ENCODE measurements at places on chromosomes 3 and 15. TPM values are rescaled to one million over a fixed set of nuclear protein-coding genes. Genes with fewer than 3 reads are reported as not detected.

Gene SLC22A13
- polyA plus RNA-seq: 0.29 TPM

Gene IQCF5
- not detected for polyA plus RNA-seq

Gene FMN1
- 9.1 TPM for polyA plus RNA-seq

Gene ADCY5
- 0.21 TPM for polyA plus RNA-seq

Gene TLR9
- polyA plus RNA-seq: not detected

Gene DMXL2
- polyA plus RNA-seq: 8.9 TPM

Gene PLA2G4D
- polyA plus RNA-seq: not detected

Gene ECE2
- 0.03 TPM for polyA plus RNA-seq

Gene IL16
- polyA plus RNA-seq: not detected

Gene HIGD2B
- polyA plus RNA-seq: not detected

Gene KCNH8
- polyA plus RNA-seq: 0.15 TPM

Gene C3orf80
- polyA plus RNA-seq: not detected

Gene XCR1
- polyA plus RNA-seq: not detected

Gene ARHGEF26
- polyA plus RNA-seq: 1.2 TPM

Gene SOX14
- polyA plus RNA-seq: not detected

- H3K4me3 ChIP-seq: no peak overlapping the region
- H3K4me1 ChIP-seq: no peaks in the 10 kb centered on the region
- H3K27ac ChIP-seq: no peak overlapping the region
- DNase-seq: no peak
These were observed 13.1 kb upstream of the LRTM1 start for GRCh38 chr3:54940971-54941370.

- H3K4me1 ChIP-seq: peaks cover 5% of the 10 kb centered on the region
- no peaks in the 10 kb centered on the region for H3K36me3 ChIP-seq
- DNase-seq: no peak
- H3K27me3 ChIP-seq: no peaks in the 10 kb centered on the region
These were observed 350.1 kb upstream of the ADAMTS9 start for GRCh38 chr3:65037861-65038260.

GRCh38 chr15:95300958-95301357 lies 1029.5 kb upstream of the NR2F2 start:
- no peaks in the 10 kb centered on the region for H3K4me1 ChIP-seq
- H3K4me3 ChIP-seq: no peak overlapping the region
- H3K27me3 ChIP-seq: no peaks in the 10 kb centered on the region

DNA sequence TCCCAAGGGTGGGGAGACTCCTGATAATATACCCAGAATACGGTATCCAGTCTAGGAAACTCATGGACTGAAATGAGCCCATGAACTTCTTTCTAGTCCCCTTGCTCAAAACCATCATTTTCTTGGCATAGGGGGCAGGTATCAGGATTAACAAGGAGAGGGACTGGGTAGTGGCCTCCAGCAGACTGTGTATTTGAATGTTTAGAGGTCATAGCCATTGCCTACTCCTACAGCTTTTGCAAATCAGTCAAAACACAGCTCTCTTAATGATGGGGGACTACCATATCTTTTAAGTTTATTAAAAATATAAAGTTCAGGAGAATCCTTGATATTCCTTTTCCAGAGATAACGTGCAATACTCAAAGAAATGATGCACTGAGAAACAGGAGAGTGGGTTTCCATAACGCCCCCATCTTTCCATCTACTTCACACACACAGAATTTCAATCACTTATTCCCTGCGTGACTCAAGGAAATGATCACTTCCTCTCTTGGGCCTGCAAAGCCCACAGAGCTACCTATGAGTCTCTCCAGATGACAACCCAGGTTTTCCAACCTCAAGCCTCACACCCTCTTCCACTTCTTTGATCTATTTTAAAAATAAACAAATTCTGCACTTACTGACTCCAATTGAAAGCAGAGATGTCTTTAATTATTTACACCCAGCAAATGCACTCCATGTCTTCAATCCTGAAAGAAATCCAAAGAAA lies 584.0 kb upstream of the LMCD1 start:
- no peak for DNase-seq
- H3K36me3 ChIP-seq: no peaks in the 10 kb centered on the region

GRCh38 chr3:138173769-138174420 lies 826 bp downstream of the DBR1 start:
- peaks cover 19% of the 10 kb centered on the region for H3K36me3 ChIP-seq
- H3K27me3 ChIP-seq: no peaks in the 10 kb centered on the region
- H3K4me3 ChIP-seq: peak overlapping the region; percentile 58

- H3K36me3 ChIP-seq: no peaks in the 10 kb centered on the region
- peaks cover 14% of the 10 kb centered on the region for H3K4me1 ChIP-seq
- no peak for DNase-seq
- no peak overlapping the region for H3K4me3 ChIP-seq
These were observed 283.9 kb upstream of the THBS1 start for GRCh38 chr15:39296955-39297354.

DNA sequence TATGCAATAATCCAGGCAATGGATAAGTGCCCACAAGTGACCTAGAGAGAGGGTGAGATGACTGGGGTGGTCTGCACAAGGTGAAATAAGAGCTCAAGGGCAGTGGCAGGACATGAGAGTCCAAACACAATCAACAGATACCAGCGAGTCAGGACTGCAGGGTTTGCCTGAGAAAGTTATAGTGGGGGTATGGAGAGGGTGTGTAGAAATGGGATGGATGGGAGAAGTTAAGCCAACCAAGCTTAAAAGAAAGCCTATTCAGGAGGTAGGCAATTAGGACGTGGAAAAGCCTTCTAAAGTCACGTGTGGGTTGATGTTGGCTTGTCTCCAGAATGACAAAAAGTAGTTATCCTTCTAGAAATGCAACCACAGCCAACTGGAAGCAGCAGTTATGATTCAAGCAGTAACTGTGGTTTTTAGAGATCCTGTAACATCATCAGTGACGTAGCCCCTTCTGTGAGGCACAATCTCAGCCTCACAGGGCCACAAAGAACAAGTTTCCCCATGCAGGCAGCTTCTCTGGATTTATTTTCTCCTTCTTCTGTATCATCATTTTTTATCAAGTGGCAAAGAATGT lies 56.1 kb downstream of the FAM174B start:
- no peaks in the 10 kb centered on the region for H3K36me3 ChIP-seq
- H3K4me3 ChIP-seq: no peak overlapping the region
- no peaks in the 10 kb centered on the region for H3K27me3 ChIP-seq
- no peak overlapping the region for H3K27ac ChIP-seq
- DNase-seq: no peak
- no peaks in the 10 kb centered on the region for H3K4me1 ChIP-seq

DNA sequence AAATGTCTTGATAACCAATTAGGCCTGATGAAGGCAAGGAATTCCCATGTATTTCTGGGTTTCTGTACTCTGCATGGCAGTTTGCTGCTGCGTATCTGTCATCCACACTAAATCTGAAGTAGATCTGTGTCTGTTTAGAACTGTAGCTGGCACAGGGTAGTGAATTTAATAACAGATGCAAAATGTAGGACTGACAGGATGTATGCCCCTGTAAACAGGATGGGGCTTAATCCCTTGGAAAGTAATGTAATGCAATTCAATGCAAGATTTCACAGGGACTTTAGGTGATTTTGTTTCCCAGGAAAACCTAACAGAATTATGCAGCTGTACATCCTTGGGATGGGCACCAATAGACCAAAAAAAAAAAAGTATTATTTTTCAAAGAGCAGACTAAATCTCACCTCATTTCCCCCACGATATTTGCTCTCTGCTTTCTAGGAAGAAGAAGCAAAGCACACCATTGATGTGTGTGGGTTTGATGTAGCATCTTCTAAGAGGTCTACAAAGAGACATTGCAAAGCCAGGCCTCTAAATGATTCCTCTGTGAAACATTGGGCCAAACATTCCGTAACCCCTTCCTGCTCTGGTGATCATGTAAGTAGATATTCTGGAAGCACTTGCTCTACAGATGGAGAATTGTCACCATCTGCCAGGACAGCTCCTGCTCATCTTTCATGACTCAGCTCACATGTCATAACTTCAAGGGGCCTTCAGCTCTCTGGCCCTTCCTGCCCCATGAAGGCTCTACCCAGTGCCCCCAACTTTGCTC lies 464.3 kb upstream of the RGMA start:
- peak; percentile 42 for DNase-seq
- H3K4me1 ChIP-seq: no peaks in the 10 kb centered on the region
- H3K27me3 ChIP-seq: no peaks in the 10 kb centered on the region
- H3K4me3 ChIP-seq: no peak overlapping the region
- peak overlapping the region; percentile 30 for H3K27ac ChIP-seq
- no peaks in the 10 kb centered on the region for H3K36me3 ChIP-seq

DNA sequence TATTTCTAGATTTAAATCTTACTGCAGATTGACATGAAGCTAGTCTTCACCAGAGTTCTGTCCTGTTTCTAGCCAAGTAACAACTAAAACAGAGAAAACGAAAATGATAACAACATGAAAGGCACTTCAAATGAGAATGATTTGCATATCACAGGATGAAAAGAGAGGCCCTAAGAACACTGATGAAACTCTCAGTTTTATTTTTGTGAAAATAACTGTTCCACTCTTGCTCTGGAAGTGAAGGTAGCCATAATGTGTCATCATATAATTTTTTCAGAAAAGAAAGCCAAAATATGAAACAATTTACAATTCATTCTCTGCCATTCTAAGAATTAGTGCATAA lies 274.4 kb downstream of the ADAMTSL3 start:
- H3K27ac ChIP-seq: no peak overlapping the region
- DNase-seq: no peak
- H3K4me1 ChIP-seq: no peaks in the 10 kb centered on the region

- H3K27ac ChIP-seq: peak overlapping the region; percentile 68
- DNase-seq: peak; percentile 77
- no peak overlapping the region for H3K4me3 ChIP-seq
- H3K36me3 ChIP-seq: no peaks in the 10 kb centered on the region
- H3K27me3 ChIP-seq: no peaks in the 10 kb centered on the region
These were observed 519.0 kb upstream of the PROK2 start for GRCh38 chr3:72303926-72304325.

GRCh38 chr15:39621210-39621609 lies 40.3 kb downstream of the THBS1 start:
- no peak overlapping the region for H3K4me3 ChIP-seq
- H3K27ac ChIP-seq: no peak overlapping the region
- DNase-seq: no peak

DNA sequence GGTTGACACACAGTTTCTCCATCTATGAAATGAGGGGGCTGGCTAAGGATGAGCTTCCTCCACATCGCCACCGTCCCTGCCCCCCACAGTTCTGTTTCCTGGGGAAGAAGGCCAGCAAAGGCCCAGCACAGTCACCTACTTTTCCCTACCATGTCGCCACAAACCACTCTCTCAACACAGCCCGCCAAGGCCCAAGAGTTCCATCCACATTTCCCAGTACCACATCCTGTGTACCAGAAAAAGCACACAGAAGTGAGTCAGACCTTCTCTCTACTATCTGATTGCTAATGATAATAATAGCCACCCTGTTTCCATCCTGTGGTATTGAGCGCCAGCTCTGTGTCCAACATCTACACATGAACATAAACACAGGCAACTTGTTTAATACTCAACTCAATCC lies 30.3 kb upstream of the C15orf39 start:
- DNase-seq: no peak
- no peaks in the 10 kb centered on the region for H3K27me3 ChIP-seq
- H3K36me3 ChIP-seq: no peaks in the 10 kb centered on the region

- no peaks in the 10 kb centered on the region for H3K27me3 ChIP-seq
- H3K4me1 ChIP-seq: no peaks in the 10 kb centered on the region
- H3K27ac ChIP-seq: no peak overlapping the region
- H3K4me3 ChIP-seq: no peak overlapping the region
These were observed 91.7 kb downstream of the PIK3R4 start for GRCh38 chr3:130654921-130655320.

- peaks cover 21% of the 10 kb centered on the region for H3K36me3 ChIP-seq
- H3K4me3 ChIP-seq: no peak overlapping the region
- no peaks in the 10 kb centered on the region for H3K27me3 ChIP-seq
- no peaks in the 10 kb centered on the region for H3K4me1 ChIP-seq
These were observed 20.7 kb downstream of the PPP1R2 start for GRCh38 chr3:195522254-195523023.

- H3K27me3 ChIP-seq: no peaks in the 10 kb centered on the region
- no peaks in the 10 kb centered on the region for H3K4me1 ChIP-seq
- no peak for DNase-seq
- no peak overlapping the region for H3K27ac ChIP-seq
- peaks cover 8% of the 10 kb centered on the region for H3K36me3 ChIP-seq
These were observed 13.4 kb downstream of the PML start for GRCh38 chr15:74007820-74008371.

GRCh38 chr15:88309363-88309762 lies 52.8 kb upstream of the NTRK3 start:
- no peaks in the 10 kb centered on the region for H3K4me1 ChIP-seq
- no peaks in the 10 kb centered on the region for H3K36me3 ChIP-seq
- H3K27me3 ChIP-seq: no peaks in the 10 kb centered on the region
- no peak overlapping the region for H3K4me3 ChIP-seq
- no peak for DNase-seq
- no peak overlapping the region for H3K27ac ChIP-seq

- H3K4me1 ChIP-seq: peaks cover 47% of the 10 kb centered on the region
- no peaks in the 10 kb centered on the region for H3K36me3 ChIP-seq
These were observed 80.2 kb downstream of the ARNT2 start for GRCh38 chr15:80484333-80484864.

DNA sequence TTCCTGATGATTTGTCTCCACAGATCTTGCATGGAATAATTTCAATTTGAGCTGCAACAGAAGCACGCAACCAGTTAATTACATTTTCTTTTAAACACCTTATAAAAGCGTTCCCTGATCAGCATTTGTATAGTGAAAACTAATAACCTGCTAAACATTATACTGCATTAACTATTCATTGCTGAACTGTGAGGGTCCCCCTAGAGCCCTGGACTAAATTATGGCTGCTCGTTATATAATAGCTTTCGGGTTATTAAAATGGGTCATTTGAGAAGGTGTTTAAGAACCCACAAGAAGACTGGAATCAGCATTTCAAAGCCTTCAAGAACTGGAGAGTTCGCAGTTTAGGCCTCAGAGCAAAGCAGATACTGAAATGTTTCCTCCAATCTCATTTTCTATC lies 52.9 kb upstream of the ICE2 start:
- DNase-seq: no peak
- H3K36me3 ChIP-seq: no peaks in the 10 kb centered on the region
- H3K4me1 ChIP-seq: no peaks in the 10 kb centered on the region
- peak overlapping the region; percentile 34 for H3K27ac ChIP-seq
- H3K27me3 ChIP-seq: no peaks in the 10 kb centered on the region

GRCh38 chr3:5035692-5036391 lies 56.6 kb downstream of the BHLHE40 start:
- H3K27ac ChIP-seq: no peak overlapping the region
- DNase-seq: no peak
- H3K36me3 ChIP-seq: no peaks in the 10 kb centered on the region
- H3K4me3 ChIP-seq: no peak overlapping the region

- H3K27me3 ChIP-seq: no peaks in the 10 kb centered on the region
- peaks cover 43% of the 10 kb centered on the region for H3K36me3 ChIP-seq
- peak overlapping the region; percentile 24 for H3K27ac ChIP-seq
- H3K4me3 ChIP-seq: no peak overlapping the region
- no peak for DNase-seq
- no peaks in the 10 kb centered on the region for H3K4me1 ChIP-seq
These were observed 27.5 kb upstream of the MAPKBP1 start for GRCh38 chr15:41746802-41747201.
